ENCODE measurements at places on chromosomes 13 and 19.
A peak's percentile ranks its signal among the peaks of the same experiment; 100 is the strongest.

GRCh38 chr19:18420930-18421329 lies 1.7 kb downstream of the SSBP4 start:
- DNase-seq = no peak

DNA sequence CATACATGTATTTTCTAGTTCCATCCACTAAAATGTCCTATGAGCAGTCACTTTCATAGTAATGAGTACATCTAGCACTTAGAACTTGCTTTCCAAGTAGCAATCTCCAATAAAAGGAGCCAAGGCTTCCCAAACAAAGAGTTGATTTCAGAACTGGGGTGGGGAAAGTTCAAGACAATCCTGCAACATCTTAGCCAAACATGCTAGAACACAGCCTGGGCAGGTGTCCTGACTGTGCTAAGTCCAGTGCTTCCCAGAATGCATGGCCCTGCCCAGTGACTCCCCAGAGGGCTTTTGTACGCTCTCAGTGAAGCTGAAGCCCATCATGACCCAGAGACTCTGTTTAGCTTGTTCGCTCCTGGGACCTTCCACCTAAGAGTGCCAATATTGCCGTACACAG lies 106.7 kb upstream of the UBAC2 start:
- no peak for DNase-seq

DNA sequence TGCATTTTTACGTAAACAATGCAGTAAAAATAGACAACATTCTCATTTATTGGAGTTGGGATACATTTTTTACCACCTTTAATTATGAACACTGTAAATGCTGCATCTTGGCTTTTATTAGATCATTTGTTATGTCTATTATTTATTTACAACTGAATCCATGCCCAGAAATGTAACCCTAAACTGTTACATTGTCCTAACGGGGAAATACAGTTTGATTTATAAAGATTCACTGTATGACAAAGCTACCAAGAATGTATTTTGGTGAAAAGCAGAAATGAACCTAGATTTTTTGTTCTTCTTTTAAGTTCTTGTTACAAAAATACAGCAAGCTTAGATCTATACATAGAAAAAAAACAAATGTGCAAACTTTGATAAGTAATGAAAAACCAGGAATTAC lies 1.1 kb downstream of the METTL21C start:
- peak; percentile 28 for DNase-seq

DNA sequence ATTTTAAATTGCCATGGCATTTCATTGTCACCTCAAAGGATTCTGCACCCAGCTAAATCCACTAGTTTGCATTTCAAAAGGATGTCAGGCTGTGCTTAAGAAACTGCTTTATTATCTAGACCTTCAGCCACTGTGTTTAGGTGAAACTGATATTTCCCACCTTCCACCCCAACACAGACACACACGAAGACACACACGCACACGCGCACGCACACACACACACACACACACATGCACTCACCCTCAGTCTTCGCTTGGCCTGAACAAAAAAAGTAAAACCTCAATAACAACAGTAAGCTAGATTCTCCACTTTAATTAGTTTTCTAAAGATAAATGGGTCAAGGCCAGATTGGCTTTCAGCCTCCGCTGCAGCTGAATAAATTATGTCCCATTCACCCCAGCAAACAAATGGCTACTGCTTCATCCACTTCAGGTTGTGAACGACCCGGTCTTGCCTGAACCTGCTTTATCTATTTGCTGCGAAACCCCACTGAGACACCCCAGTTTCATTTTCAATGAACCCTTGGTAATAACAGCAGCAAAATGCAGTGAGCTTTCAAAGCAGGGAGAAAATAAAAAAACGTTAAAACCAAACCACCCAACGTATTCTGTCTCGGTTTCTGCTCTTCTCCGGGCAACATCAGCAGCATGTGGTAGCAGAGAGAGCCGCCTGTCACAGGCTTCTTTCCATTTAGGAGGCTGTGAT lies 166.8 kb downstream of the DCT start:
- no peak for DNase-seq

- DNase-seq = no peak
These were observed 75.2 kb downstream of the CAB39L start for GRCh38 chr13:49368688-49369087.

- no peak for DNase-seq
These were observed 846 bp downstream of the TGFBR3L start for GRCh38 chr19:7915250-7916102.

- DNase-seq = no peak
These were observed 2.9 kb upstream of the ZIC5 start for GRCh38 chr13:99974296-99974938.

All from fibroblast of skin of right biceps (primary cell).